ENCODE measurements at places on chromosomes 1 and 21. TPM values are rescaled to one million over a fixed set of nuclear protein-coding genes. Genes with fewer than 3 reads are reported as not detected.

- DNase-seq, result no peak
- peak overlapping the region; percentile 96 for H3K4me3 ChIP-seq
- H3K4me1 ChIP-seq, result peaks cover 5% of the 10 kb centered on the region
- no peaks in the 10 kb centered on the region for H3K36me3 ChIP-seq
- H3K27ac ChIP-seq, result peak overlapping the region; percentile 93
Measured at GRCh38 chr1:42767510-42768000, 506 bp downstream of the C1orf50 start.

- no peak for DNase-seq
- H3K4me3 ChIP-seq, result no peak overlapping the region
- H3K36me3 ChIP-seq, result no peaks in the 10 kb centered on the region
Measured at GRCh38 chr1:55547405-55547804, 332.2 kb upstream of the USP24 start.

GRCh38 chr1:24544239-24544638 lies 11.6 kb upstream of the NCMAP start:
- no peaks in the 10 kb centered on the region for H3K4me1 ChIP-seq
- H3K27ac ChIP-seq, result no peak overlapping the region
- H3K27me3 ChIP-seq, result no peaks in the 10 kb centered on the region
- DNase-seq, result no peak
- no peak overlapping the region for H3K4me3 ChIP-seq
- no peaks in the 10 kb centered on the region for H3K36me3 ChIP-seq

CFAP141 gene
- not detected for total RNA-seq

PLPPR4 gene
- 1.3 TPM for total RNA-seq

DNA sequence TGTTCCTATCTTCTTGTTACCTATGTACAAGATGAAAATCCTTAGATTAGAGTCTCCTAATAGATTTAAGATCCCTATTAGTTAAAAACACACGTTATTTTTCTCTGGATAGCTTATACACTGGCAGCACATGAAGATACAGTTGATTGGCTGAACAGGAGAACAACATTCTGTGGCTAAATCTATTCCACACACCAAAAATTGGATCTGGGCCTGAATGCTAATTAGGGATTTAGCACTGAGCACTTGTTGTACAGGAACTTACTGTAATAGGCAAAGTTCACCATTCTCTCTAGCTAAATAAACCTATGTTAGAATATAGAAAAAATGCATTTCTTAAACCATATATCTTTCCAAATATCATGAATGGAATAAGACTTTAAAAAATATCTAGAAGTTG lies 117.1 kb upstream of the PTGFR start:
- H3K27ac ChIP-seq, result no peak overlapping the region
- DNase-seq, result no peak
- no peaks in the 10 kb centered on the region for H3K4me1 ChIP-seq
- H3K4me3 ChIP-seq, result no peak overlapping the region
- no peaks in the 10 kb centered on the region for H3K27me3 ChIP-seq

TBX19 gene
- 4.9 TPM for total RNA-seq

GRCh38 chr1:171188388-171189266 lies 3.5 kb downstream of the FMO2 start:
- no peak for DNase-seq
- H3K36me3 ChIP-seq, result no peaks in the 10 kb centered on the region
- no peaks in the 10 kb centered on the region for H3K4me1 ChIP-seq
- peak overlapping the region; percentile 43 for H3K4me3 ChIP-seq
- no peaks in the 10 kb centered on the region for H3K27me3 ChIP-seq

DNA sequence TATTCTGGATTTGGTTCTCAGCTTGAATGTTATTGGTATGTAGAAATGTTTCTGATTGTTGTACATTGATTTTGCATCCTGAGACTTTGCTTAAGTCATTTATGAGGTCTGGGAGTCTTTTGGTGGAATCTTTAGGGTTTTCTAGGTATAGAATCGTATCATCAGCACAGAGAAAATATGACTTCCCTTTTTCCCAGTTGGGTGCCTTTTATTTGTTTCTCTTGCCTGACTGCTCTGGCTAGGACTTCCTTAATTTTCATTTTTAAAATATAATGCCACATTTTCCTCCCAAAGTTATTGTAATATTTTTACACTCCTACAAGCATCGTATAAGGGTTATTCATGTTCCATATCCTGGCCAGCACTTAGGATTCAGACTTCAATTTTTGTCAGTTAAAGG lies 111.1 kb downstream of the FNBP1L start:
- peaks cover 13% of the 10 kb centered on the region for H3K4me1 ChIP-seq
- no peaks in the 10 kb centered on the region for H3K27me3 ChIP-seq
- no peak for DNase-seq

USH2A gene
- total RNA-seq, result not detected

- DNase-seq, result peak; percentile 68
- no peaks in the 10 kb centered on the region for H3K36me3 ChIP-seq
- H3K4me3 ChIP-seq, result peak overlapping the region; percentile 54
- H3K27ac ChIP-seq, result peak overlapping the region; percentile 96
- no peaks in the 10 kb centered on the region for H3K27me3 ChIP-seq
- H3K4me1 ChIP-seq, result peaks cover 23% of the 10 kb centered on the region
Measured at GRCh38 chr1:12594966-12595756, 22.8 kb downstream of the DHRS3 start.

LCE1F gene
- not detected for total RNA-seq

DNA sequence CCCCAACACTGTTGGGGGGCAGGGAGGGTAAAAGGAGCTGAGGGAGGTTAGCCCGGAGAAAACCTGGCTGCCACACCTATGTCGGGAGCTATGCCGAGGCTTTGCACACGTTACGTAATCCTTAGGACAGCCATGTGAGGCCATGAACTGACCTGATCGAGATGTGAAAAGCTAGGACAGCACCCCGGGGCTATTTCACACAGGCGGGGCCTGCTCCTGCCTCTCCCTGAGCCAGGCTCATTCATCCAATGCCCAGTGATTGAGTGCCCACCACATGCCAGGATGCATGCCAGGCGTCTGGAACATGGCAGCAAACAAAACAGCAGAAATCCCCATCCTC lies 30.2 kb downstream of the LDLRAP1 start:
- H3K4me1 ChIP-seq, result peaks cover 8% of the 10 kb centered on the region
- no peak overlapping the region for H3K27ac ChIP-seq
- peak overlapping the region; percentile 51 for H3K4me3 ChIP-seq

DNA sequence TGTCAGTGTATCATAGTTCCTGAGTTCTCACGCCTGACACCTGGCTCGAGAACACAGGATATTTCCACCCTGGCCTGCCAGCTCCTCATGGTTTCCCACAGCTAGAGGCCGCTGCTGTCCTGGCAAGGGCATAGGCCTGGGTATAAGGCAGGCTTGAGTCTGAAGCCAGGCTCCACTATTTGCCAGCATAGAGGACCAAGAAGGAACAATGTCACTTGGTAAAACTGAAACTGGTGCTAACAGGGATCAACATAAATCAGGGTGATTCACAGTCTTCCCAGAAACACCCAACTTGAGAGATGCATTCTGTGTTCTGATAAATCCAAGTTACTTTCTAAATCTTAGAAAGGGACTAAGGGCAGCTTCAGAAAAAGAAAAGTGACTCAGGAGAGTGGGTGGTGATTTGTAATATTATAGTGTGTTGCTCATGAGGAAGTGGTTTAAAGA lies 6.9 kb upstream of the S100A2 start:
- no peaks in the 10 kb centered on the region for H3K27me3 ChIP-seq
- H3K4me1 ChIP-seq, result peaks cover 8% of the 10 kb centered on the region
- DNase-seq, result peak; percentile 83
- peak overlapping the region; percentile 71 for H3K27ac ChIP-seq
- H3K36me3 ChIP-seq, result no peaks in the 10 kb centered on the region
- no peak overlapping the region for H3K4me3 ChIP-seq

DNA sequence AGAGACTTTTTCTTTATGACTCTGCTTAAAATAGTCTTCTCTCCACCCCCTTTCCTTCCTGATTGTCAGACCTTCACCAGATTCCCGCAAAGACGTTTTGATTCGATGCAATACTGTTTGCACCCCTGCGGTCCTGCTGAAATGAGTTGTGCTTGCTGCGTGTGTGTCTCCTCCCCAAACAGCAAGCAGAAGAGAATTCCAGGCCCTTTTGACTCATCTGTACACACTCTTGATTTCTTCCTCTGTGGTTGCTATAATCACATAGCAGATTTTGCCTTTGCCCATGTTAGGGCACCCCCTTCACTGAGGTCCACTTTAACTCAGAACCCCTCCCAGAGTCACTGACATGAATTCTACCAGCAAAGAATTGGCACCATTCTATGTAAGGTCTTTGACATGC lies 136.5 kb downstream of the ZZZ3 start:
- DNase-seq, result no peak
- H3K27ac ChIP-seq, result no peak overlapping the region
- H3K4me1 ChIP-seq, result no peaks in the 10 kb centered on the region
- H3K27me3 ChIP-seq, result no peaks in the 10 kb centered on the region
- no peak overlapping the region for H3K4me3 ChIP-seq

- no peak overlapping the region for H3K4me3 ChIP-seq
- H3K27me3 ChIP-seq, result no peaks in the 10 kb centered on the region
- no peaks in the 10 kb centered on the region for H3K36me3 ChIP-seq
- no peak overlapping the region for H3K27ac ChIP-seq
Measured at GRCh38 chr21:38249696-38250278, 7.0 kb upstream of the KCNJ15 start.

LEFTY2 gene
- total RNA-seq, result 0.88 TPM

DNA sequence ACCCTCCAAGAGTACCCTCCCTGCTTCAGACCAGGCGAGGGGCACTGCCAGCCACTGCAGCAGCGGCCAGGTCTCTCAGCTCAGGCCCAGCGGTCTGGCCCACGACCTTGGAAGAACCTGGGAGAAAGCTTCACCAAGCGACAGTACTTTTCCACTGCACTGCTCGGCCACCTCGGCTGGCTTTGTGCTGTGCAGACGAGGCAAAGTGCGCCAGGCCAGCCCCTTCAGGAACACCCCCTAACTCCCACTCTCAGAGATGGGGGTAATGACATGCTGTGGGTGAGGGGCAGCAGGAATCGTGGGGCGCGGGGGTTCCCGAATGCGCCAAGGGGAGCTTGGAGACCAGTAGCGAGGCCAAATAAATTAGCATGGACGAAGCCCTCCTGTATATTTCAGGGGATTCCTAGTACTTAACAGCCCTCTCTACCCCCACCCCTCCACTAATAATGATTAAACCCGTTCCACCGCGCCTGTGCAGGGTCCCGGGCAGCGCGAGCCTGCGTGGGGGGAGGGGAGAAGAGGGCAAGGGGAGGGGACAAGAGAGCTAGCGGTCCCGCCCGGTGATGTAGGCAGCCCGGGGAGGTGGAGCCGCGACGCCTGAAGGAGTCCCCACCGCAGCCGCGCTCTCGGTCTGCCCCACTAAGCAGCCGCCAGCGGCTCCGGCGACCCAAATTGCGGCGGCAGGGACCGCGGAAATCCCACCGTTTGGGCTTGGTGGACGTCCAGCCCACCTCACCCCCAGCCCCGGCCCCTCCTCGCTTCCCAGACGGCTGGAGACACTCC lies at the start of gene FAM43B:
TSS of gene FAM43B (plus strand) at position 629 of the 783 bp plus-strand sequence. CDS start 401 bp downstream, outside the sequence.
- H3K4me3 ChIP-seq, result peak within 1 kb of the TSS; percentile 52
- no peaks in the 10 kb centered on the region for H3K36me3 ChIP-seq
- H3K4me1 ChIP-seq, result peaks cover 6% of the 10 kb centered on the region
- no peak within 1 kb of the TSS for H3K27ac ChIP-seq
- H3K27me3 ChIP-seq, result peaks cover 35% of the 10 kb centered on the region

- no peaks in the 10 kb centered on the region for H3K4me1 ChIP-seq
- peak overlapping the region; percentile 93 for H3K27ac ChIP-seq
- H3K4me3 ChIP-seq, result peak overlapping the region; percentile 65
Measured at GRCh38 chr1:46617108-46617800, 643 bp upstream of the MOB3C start.

TRIM63 gene
- not detected for total RNA-seq

AMY1C gene
- not detected for total RNA-seq

GIPC2 gene
- 2.6 TPM for total RNA-seq

DYNLT4 gene
- 0.80 TPM for total RNA-seq

SLFNL1 gene
- total RNA-seq, result 0.16 TPM

GRCh38 chr1:84146411-84147032 lies 2.5 kb downstream of the PRKACB start:
- no peaks in the 10 kb centered on the region for H3K36me3 ChIP-seq
- no peak overlapping the region for H3K27ac ChIP-seq
- no peaks in the 10 kb centered on the region for H3K27me3 ChIP-seq
- H3K4me3 ChIP-seq, result no peak overlapping the region

DNA sequence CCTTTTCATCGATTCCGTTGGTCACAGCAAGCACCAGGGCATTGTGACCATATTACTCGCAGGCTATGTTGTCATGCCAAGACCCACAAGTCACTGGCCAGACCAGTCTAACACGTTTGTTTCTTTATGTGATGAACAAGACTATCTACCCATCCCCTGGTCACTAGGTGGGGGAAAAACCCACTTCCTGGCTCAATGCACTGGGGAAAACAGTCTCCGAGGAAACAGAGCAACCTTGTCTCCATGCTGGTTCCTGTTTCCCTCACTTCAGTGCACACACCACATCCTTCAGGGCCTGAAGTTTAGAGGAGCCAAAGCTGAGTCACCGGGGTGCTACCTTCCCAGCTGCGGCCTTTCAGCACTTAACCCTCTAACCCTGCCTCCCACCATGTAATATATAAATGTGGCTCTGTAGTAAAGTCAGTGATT lies 20.9 kb downstream of the ERICH3 start:
- H3K4me3 ChIP-seq, result no peak overlapping the region
- no peaks in the 10 kb centered on the region for H3K27me3 ChIP-seq
- no peaks in the 10 kb centered on the region for H3K4me1 ChIP-seq
- H3K27ac ChIP-seq, result peak overlapping the region; percentile 76

GRCh38 chr1:202010180-202011015 lies at the start of gene ELF3:
Gene ELF3 (plus strand): TSS chr1:202010587. CDS start chr1:202011137, 550 bp downstream.
- DNase-seq, result peak; percentile 93
- H3K36me3 ChIP-seq, result no peaks in the 10 kb centered on the region
- H3K4me1 ChIP-seq, result no peaks in the 10 kb centered on the region
- H3K27me3 ChIP-seq, result no peaks in the 10 kb centered on the region
- H3K4me3 ChIP-seq, result no peak within 1 kb of the TSS
- H3K27ac ChIP-seq, result peak within 1 kb of the TSS; percentile 92

OR2L13 gene
- 0.33 TPM for total RNA-seq

DNA sequence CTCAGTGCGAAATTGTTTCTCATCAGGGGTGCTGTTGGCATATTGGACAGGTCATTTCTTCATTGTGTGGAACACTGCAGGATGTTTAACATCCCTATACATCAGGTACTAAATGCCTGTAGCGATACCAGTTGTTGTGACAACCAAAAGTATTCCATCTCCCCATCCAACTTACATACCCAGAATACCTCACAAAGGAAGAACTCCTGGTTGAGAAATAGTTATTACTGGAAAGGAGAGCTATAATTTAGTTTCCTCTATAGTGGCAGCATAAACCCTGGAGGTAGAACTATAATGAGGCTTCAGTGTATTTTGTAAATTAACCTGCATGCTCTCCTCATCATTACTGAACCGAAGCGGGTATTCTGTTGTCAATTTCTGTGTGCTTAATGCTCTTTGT lies 45.1 kb downstream of the IVNS1ABP start:
- no peak for DNase-seq
- no peaks in the 10 kb centered on the region for H3K27me3 ChIP-seq
- H3K4me1 ChIP-seq, result no peaks in the 10 kb centered on the region
- no peaks in the 10 kb centered on the region for H3K36me3 ChIP-seq
- no peak overlapping the region for H3K4me3 ChIP-seq

ASAP3 gene
- 47.7 TPM for total RNA-seq

DNA sequence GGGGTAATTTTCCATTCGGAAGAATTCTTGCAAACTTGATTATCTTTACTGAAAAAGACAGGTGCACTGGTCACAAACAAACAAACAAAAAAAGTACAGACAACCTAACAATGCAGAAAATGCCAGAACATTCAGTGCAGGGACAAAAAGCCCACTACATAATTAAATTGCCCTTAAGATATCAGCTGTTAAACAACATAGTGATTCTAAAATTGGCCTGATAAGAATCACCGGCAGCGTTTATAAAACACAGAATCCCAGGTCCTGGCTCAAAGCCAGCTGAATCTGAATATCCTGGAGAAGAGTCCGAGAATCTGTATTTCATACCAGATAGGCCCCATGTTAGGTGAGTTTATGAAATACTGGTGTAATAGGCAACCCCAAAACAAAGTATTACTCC lies 6.1 kb downstream of the PLPP3 start:
- H3K4me1 ChIP-seq, result peaks cover 3% of the 10 kb centered on the region
- H3K36me3 ChIP-seq, result no peaks in the 10 kb centered on the region
- no peak overlapping the region for H3K27ac ChIP-seq
- H3K27me3 ChIP-seq, result no peaks in the 10 kb centered on the region

All from breast epithelium (tissue), 4 donors.